Activated CD8-positive, alpha-beta memory T cell treated with anti-CD3 and anti-CD28 coated beads for 1 hour (primary cell): ENCODE measurements at places on chromosomes 1 and 21.

DNA sequence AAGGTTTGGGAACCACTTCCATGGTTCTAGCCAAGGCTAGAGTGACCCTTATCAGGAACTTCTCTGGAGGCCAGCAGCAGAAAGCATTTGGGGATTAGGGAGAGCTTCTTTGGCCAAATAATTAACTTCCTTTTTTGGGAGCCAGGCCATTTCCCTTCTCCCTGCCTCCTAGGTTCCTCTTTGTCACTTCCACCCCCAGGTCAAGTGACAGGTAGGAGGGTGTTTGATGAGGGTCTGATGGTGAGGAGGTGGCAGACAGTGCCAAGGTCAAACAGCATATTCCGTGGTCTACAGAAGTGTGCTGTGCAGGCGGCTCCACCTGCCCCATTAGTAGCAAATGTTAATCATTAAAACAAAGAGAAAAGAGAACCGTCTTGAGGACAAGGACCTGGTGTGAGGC lies 1.9 kb upstream of the KCNA10 start:
- no peak for DNase-seq

DNA sequence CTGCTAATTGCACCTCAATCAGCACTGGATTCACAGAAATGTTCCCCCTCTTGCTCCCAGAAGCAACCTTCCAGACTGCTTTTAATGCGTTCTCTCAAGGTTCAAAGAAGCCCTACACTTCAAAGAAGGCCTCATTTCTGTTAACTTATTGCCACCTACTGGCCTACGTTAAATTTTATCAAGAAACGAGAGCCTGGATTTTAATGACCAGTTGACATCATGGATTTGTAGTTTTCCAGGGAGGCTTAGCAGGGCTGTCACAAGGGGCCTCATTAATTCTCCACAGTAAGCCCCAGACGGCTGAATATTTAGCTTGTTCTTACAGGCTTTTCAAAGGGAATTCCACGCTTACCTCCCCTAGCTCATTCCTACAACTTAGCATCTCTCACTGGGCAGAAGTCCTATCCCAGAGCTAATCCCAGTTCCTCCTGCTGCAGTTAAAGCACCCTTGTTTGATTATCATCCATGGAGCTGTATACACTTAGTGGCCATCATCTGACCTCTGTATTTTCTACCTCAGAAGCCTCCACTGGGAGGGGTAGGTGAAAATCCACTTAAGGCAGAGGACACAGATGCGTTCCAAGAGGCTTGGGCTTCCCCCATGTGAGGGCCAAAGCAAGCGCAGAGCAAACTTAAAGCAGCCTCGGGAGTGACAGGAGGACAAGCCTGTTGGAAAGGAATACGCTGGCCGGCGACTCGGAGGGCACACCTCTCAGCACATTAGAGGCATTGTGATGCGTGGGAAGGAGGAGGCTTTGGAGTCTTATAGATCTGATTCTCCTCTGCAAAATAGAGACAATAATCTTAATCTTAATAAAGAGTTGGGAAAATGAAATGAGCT lies 32.2 kb upstream of the CYP4X1 start:
- DNase-seq: no peak

GRCh38 chr1:211372463-211372862 lies 45.8 kb downstream of the TRAF5 start:
- DNase-seq: no peak

GRCh38 chr1:44947063-44947773 lies 39.2 kb downstream of the EIF2B3 start:
- DNase-seq: no peak

DNA sequence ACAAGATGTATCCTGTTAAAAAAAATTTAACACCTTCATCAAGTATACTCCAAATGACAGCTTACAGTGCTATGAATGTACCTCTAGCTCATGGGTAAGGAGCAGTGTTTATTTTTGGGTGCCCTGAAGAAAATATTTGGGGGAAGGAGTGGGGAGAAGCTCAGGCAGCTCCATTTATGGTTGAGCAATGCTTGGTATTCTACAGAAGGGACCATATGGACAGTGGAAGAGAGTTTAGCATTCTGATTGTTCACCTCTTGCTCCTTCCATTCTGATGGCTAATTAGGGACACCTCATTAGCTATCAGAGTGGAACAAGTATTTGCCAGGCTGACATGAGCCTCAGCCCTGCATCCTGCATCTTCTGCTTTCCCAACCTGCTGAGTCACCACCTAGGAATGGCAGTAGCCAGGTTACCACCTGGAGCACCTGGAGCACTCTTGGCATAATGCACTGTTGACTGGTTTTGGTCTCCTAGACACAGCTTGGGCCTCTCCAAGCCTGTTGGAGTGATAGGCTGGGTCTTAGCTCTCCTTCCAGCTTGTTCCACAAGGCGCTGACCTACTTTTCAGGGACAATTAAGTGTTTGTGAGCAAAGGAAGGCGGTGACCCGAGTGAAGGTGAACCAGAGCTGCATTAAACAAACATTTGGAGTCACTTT lies 62.0 kb upstream of the MACF1 start:
- no peak for DNase-seq

DNA sequence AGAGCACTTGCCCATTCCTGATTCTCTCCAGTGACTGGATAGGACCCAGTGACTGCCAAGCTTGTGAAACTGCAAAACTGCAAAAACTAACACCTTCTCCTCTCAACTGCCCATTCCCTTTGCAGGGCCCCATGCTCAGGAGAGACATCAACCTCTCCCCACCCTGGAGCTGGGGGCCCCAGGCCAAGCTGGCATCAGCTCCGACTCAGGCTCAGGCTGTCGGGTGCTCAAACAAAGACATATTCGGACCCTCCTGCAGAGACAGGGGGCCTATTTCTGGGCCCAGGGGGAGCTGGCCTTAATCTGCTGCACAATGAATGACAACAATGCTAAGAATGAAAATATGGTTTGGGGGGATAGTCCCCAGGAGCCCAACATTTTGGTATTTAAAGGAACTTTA lies 11.8 kb downstream of the LMX1A start:
- DNase-seq: no peak

GRCh38 chr1:172993640-172994039 lies 57.1 kb downstream of the TNFSF18 start:
- DNase-seq: no peak

- no peak for DNase-seq
Measured at GRCh38 chr1:162177126-162177525, 107.6 kb downstream of the NOS1AP start.

GRCh38 chr1:114505148-114505561 lies 5.8 kb downstream of the TRIM33 start:
- DNase-seq: no peak

- DNase-seq: no peak
Measured at GRCh38 chr1:184025242-184025675, 12.3 kb downstream of the COLGALT2 start.

DNA sequence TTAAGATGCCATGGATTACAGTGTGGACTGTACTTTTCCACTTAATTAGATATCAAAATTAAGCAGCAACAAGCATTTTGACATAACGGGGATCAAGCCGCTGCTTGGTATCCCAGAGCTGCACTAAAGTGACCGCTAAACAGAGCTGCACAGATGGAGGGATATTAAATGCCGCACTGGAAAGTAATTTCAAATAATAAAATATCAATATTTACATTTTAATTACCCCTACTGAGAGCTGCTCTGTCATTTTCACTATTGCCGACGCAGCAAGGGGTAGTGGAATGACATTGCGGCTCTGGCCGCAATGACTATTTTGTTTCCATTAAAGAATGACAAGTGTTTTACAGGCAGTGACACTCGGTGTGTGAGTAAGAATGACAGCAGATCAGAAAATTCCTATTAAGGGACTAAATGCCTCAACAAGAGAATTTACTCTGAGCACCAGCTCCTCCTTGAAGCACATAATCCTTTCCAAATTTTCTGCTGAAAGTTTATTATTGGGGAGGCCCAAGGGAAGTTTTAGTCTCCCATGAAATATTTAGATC lies 109.1 kb upstream of the USH2A start:
- DNase-seq: no peak

GRCh38 chr1:11944358-11944931 lies 9.9 kb downstream of the PLOD1 start:
- no peak for DNase-seq

DNA sequence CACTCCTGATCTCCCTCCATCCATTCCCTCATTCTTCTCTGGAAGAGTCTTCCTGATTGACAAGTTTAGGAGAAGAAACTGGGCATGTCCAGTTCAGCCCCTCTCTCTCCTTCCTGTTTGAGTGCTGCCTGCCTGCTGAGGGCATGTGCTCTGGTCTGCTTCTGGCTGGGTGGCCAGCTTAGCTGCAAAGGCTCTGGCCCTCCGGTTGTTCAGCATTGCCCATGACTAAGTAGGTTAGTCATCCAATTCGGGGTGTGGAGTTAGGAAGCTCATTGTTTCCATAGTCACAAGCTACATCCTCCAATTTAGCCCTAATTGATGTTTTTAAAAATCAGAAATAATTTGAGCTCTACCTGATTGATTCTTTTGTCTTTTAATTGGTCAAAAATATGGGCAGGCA lies 25.6 kb upstream of the PLA2G2E start:
- DNase-seq: no peak

DNA sequence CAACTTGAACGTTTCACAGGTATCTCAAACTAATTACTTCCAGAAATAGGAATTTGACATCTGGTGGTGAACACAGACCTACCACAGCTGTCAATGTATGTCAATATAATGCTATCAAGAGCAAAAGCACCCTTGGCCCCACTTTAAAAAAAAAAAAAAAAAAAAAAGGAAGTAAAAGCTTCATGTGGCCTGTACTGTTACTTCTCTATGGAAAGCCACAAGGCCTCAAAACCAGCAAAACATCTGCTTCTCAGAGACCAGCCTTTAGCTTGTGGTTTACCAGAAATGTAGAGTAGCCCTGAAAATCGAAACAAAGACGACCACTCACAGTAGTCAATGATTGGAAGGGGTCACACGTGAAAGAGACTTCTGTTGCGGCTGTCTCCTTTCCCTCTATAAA lies 109.6 kb downstream of the SLC45A1 start:
- no peak for DNase-seq

DNA sequence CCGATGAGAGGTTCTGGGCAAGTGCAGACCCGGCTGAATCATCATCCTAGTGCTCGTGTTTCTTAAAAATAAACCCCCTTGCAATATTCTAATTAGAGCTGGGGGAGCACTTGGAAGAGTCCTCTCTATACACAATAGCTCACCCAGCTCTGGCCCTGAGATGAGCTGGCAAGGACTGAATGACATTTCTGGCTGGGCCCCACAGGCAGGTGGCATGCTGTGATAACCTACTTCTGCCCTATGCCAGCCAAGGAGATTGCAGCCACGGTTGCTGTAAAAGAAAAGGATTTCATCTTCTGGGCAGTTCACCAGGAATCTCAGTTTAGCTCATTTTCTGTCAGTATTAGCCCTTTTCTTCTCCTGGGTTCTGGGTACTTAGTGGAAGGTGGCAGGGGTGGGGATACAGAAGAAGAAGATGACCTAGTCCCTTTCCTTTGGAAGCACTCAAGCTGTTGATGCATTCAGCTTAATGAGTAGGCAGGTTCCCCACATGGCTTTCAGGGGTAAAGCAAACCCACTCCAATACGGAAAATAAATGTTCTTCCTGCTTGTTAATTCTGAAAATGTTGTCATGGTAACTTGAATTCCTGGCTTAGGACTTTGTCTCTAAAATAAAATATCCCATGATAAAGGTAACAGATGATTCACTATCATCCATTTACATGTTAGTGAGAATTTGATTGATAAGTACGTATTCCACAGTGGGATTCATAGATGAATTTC lies 32.2 kb downstream of the VASH2 start:
- no peak for DNase-seq

- no peak for DNase-seq
Measured at GRCh38 chr1:231814021-231814420, 187.4 kb downstream of the DISC1 start.

DNA sequence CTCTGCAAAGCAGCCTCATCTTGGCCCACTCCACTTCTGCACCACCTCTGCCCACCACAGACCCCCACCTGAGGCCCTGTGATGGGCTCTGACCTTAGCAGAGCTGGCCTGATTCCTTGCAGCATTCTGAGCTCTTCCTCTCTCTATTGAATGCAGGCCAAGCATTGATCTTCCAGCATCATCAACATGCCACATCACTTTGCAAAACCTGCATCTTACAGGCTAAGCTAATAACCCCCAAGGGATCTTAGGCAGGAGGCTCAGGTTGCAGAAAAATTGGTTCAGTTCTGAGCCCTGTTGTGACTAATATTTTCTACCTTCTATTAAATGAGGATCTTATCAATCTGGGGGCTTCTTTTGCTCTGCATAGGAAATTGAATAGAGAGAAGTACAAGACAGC lies 78.7 kb downstream of the ATP1A1 start:
- DNase-seq: no peak

- DNase-seq: no peak
Measured at GRCh38 chr1:70767377-70767776, 280.2 kb downstream of the PTGER3 start.

GRCh38 chr1:66256629-66257572 lies 277.1 kb upstream of the SGIP1 start:
- DNase-seq: no peak

DNA sequence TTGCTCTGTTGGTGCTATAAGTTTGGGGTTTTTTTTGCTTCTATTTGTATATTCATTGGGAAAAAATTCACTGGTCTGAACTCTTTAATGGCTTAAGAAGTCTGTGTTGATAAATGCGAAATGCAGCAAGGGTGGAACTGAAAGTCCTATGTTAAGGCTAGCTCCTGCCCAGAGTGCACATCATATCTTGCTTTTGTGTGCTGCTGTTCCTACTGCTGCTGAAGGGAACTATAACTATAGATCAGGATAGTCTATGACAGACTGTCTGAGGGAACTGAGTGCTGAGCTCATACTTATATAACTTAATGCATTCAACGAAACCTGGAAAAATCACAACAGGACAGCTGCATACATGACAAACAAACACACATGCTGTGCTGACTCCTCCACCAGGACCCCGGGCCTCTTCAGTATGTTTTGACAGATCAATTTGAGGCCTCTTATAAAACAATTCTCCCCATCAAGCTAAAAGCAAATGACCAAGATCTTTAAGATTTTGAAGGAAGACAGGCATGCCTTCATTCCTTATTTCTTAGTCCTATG lies 1031.5 kb upstream of the ADGRL2 start:
- no peak for DNase-seq

GRCh38 chr1:24805534-24806301 lies 60.5 kb downstream of the CLIC4 start:
- no peak for DNase-seq

DNA sequence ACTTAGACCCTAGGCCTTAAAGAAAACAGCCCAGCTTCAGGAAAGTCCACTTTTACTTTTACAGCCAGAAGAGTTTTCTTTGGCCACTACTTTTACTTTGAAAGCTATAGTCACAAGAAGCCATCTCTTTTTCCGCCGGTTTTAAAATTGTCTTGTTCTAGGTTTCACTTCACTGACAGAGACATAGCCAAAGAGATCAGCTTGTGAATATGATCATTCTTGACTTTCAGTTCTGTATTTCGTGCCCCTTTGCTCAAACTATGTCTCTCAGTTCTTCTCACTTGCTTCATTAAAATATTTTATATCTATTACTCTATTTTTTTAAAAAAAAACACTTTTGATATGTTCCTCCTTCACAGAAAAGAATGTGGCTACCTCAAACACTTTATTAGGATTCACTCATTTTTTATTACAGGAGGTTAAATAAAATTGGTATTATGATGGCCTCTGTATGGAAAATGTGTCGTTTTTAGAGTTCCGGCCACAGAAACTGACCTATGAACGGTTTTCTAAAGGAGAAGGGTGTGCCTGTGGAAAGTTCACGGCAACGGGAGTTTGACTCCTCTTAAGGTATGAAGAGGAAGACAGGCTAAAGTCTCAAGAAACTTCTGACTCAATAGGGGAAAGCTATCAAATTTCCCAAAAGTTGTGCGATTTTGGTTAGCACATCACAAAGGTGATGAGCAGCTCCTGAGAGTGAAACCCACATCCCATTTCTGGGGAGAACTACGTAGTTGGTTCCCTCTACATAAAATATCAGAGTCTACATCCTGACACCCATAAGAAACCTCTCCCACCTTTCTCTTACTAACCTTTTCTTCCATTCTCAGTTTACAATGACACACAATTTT lies 1.2 kb downstream of the MCOLN2 start:
- no peak for DNase-seq
